Epithelial cell of alveolus of lung (primary cell): ENCODE measurements at places on chromosomes 11 and 22. TPM values are rescaled to one million over a fixed set of nuclear protein-coding genes. Genes with fewer than 3 reads are reported as not detected.

OR6T1 gene
- not detected in 2 replicates for total RNA-seq

PNPLA5 gene
- total RNA-seq = not detected in 2 replicates

THY1 gene
- total RNA-seq = 57.8 and 249 TPM in 2 replicates

TMEM191B gene
- total RNA-seq = 0.26 and 2.2 TPM in 2 replicates

RIMBP3C gene
- under 0.01 TPM in 2 replicates for total RNA-seq

KLHL22 gene
- 21.2 and 23.5 TPM in 2 replicates for total RNA-seq

FAM83F gene
- total RNA-seq = 1.9 TPM in 1 of 2 replicates, not detected in the other

CEP126 gene
- 1.2 and 2.8 TPM in 2 replicates for total RNA-seq

SIAE gene
- total RNA-seq = 15.6 and 28.3 TPM in 2 replicates

PRRG4 gene
- 0.13 TPM in 1 of 2 replicates, not detected in the other for total RNA-seq

UCP3 gene
- total RNA-seq = 0.26 and 0.64 TPM in 2 replicates

LRRC10B gene
- total RNA-seq = 0.64 TPM in 1 of 2 replicates, not detected in the other

MPZL3 gene
- total RNA-seq = 0.08 and 1.9 TPM in 2 replicates

OR2AG1 gene
- total RNA-seq = not detected in 2 replicates

MMP27 gene
- total RNA-seq = not detected in 2 replicates

PNPLA3 gene
- 2.1 and 4.8 TPM in 2 replicates for total RNA-seq

SYT9 gene
- total RNA-seq = not detected in 2 replicates

DENND6B gene
- total RNA-seq = 2.2 and 2.4 TPM in 2 replicates

MCHR1 gene
- total RNA-seq = 0.13 TPM in 1 of 2 replicates, not detected in the other

GPR137 gene
- total RNA-seq = 20.8 and 33.3 TPM in 2 replicates

CCDC81 gene
- 0.08 and 0.52 TPM in 2 replicates for total RNA-seq
